Osteocyte (in vitro differentiated cells): ENCODE measurements at places on chromosomes 7 and 10. TPM values are rescaled to one million over a fixed set of nuclear protein-coding genes. Genes with fewer than 3 reads are reported as not detected.

DNA sequence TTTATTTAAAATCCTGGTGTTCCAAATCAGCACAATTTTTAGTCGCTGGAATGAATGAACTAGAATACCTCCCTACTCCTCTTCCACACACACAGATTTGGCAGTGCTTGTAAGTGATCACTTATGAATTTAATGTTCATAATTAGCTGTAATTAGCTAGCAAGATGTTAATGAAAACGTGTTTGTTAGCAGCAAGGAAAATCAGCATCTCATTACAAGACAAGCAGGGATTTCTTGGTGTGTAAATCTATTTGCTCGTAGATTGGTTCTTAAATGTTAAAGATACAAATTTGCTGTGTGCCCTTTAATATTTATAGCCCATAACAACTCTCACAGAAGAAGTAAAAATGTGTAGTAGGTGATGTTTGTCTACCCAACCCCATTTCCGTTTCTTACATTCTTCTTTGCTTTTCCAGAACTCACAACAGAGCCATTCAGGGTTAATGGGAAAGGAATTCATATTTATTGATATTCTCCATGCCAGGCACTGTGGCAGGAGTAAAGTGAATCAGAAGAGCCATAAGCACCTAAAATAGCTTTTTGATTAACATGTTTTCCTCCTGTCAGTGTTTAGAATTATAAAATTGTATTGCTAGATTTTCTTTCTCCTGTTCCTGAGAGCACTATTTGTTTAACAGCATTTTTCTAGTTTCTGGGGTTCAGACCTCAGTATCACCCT is 49.6 kb downstream of the SEMA3C start:
- DNase-seq, result no peak
- H3K27ac ChIP-seq, result peak overlapping the region; percentile 8
- peaks cover 4% of the 10 kb centered on the region for H3K36me3 ChIP-seq
- H3K27me3 ChIP-seq, result no peaks in the 10 kb centered on the region
- H3K4me1 ChIP-seq, result peaks cover 20% of the 10 kb centered on the region
- no peak overlapping the region for H3K4me3 ChIP-seq

DNA sequence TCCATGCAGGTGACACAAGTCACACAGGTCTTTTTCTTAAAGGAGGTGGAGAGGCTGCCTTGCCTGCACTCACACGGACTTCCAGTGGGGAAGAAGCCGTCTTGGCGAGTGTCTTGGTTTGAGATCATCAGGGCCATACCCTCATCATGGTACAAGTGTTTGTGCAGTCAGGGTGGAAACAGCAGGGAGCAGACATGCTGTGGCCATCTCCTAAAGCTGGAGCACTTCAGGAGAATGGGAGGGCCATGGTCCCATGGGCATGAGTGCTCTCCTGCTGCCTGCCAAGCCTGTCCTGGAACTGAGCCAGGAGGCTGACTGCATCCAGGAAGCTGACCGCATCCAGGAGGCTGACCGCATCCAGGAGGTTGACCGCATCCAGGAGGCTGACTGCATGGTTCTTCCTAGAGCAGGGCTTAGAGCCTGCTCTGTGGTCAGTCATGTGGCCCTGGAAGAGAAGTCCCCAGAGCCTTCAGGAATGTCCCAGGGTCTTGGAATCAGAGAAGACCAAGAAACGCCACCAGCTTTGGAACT is 98.4 kb downstream of the ADARB2 start:
- H3K27ac ChIP-seq, result no peak overlapping the region
- H3K4me3 ChIP-seq, result no peak overlapping the region
- H3K36me3 ChIP-seq, result no peaks in the 10 kb centered on the region
- DNase-seq, result peak; percentile 72
- peaks cover 5% of the 10 kb centered on the region for H3K27me3 ChIP-seq
- peaks cover 4% of the 10 kb centered on the region for H3K4me1 ChIP-seq

GRCh38 chr10:6988654-6989053 is 408.6 kb upstream of the PRKCQ start:
- no peak overlapping the region for H3K27ac ChIP-seq
- no peaks in the 10 kb centered on the region for H3K4me1 ChIP-seq
- H3K4me3 ChIP-seq, result no peak overlapping the region
- no peak for DNase-seq
- peaks cover 3% of the 10 kb centered on the region for H3K27me3 ChIP-seq

GRCh38 chr10:78688230-78688900 is 380.4 kb upstream of the ZMIZ1 start:
- H3K27ac ChIP-seq, result no peak overlapping the region
- peaks cover 6% of the 10 kb centered on the region for H3K4me1 ChIP-seq
- peaks cover 17% of the 10 kb centered on the region for H3K27me3 ChIP-seq
- no peak overlapping the region for H3K4me3 ChIP-seq

- DNase-seq, result no peak
- no peak overlapping the region for H3K4me3 ChIP-seq
- no peak overlapping the region for H3K27ac ChIP-seq
- H3K36me3 ChIP-seq, result peaks cover 25% of the 10 kb centered on the region
- no peaks in the 10 kb centered on the region for H3K27me3 ChIP-seq
These were observed 18.3 kb downstream of the GOT1 start for GRCh38 chr10:99412099-99412498.

DNA sequence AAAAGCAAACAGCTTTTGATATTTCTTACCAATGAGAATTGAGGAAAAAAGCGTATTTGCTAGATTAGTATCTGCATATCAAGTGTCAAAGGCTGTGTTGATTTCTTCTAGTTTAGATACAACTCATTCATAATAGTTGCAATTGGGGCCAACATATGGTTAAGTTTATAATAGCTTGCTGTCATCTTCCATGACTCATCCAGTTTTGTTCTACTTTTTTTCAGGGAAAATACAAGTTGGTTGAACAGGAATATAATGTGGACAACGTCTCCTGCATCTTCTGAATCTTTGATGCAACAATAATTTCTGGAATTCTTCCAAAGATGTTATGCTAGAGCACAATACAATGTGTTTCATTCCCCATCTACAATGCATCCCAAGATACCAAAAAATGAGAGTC is 182.0 kb downstream of the THSD7A start:
- H3K4me3 ChIP-seq, result no peak overlapping the region
- DNase-seq, result no peak

NPC1L1 gene
- total RNA-seq, result not detected in 2 replicates

MEIG1 gene
- total RNA-seq, result 1.0 TPM in 1 of 2 replicates, not detected in the other
